ENCODE measurements at places on chromosomes 6 and 20.

DNA sequence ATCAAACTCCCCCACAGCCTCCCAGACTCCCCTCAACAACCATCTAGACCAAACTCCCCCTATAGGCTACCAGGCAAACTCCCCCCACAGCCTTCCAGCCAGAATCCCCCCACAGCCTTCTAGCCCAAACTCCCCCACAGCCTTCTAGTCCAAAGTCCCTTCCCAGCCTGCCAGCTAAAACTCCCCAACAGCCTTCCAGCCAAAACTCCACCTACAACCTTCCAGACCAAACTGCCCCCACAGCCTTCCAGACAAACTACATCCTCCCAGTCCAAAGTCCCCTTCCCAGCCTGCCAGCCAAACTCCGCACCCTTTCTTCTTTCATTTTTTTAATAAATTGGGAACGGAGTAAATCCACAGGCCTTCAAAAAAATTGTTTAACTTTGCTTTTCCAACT is 37.4 kb upstream of the SYNDIG1 start:
- DNase-seq: no peak

DNA sequence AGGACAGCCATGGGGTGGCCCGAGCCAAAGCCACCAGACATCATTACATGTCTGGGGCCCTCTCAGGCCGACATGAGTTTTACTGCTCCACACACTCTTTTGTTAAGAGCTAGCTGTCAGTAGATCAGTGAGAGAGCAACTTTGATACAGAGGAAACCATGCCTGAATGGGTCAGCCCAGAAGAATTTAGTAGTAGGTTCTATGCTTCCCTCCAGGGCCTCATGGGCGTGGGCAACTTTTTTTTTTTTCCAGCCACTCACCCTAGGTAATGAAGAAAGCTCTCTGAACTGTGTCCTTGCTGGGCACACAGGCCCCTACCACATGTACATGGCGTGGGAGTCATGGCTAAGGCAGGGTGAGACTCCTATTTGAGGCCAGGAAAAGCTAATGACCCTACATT is 38.8 kb downstream of the HLA-F start:
- DNase-seq: no peak

- no peak for DNase-seq
These were observed 122.6 kb downstream of the OPRM1 start for GRCh38 chr6:154161689-154162088.

DNA sequence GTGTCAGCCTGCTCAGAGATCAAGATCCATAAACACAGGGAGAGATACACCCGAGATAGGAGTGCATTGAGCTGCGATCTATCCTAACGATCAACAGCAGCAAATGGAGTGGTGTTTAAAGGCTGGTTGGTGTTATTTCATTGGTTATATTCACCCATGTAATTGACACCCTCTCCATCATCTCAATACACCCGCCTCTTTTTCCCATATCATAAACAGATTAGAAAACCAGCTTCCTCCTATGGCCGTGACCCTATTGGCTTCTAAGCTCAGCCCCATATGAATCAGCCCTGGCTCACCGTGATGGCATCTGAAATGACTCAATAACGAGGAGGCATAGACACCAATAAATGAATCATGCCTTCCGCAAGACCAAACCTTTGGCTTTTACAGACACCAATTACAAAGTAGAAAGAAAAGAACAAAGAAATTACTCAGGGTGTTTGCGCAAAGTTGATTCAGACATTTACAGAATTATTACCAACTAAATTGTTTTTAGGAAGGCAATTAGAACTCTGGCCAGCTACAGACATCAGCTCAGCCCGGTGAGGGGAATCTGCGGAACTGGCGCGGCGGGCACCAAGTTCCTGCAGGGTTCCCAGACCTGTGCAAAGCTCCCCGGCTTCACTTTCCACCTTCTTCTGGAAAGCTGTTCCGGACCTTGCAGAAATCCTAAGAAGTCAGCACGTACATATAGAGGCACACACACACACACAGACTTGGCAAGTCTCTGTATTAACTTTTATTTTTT is 11.5 kb downstream of the PMEPA1 start:
- DNase-seq: no peak

GRCh38 chr6:158769771-158770432 is 49.3 kb downstream of the EZR start:
- DNase-seq: no peak

GRCh38 chr6:145313041-145313855 is 422.1 kb downstream of the EPM2A start:
- DNase-seq: no peak

DNA sequence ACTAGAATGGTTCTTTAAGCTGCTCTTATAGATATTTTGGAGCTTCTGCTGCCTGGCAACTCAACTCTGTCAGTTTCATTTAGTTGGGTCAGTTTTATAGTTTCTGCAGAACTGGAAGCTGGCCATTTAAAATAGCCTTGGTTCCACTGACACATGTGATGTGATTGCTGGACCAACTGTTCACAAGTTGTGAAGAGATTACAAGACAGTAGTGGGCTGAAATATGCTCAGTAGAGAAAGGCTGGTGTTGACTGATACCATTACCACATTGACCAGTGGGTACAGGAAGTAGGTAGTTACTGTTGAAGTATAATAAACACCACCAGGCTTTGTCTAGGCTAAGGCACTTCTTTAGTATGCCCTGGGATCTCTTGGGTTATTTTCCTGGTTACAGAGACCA is 39.0 kb downstream of the BCKDHB start:
- DNase-seq: no peak
